ENCODE measurements at places on chromosomes 5 and 9. TPM values are rescaled to one million over a fixed set of nuclear protein-coding genes. Genes with fewer than 3 reads are reported as not detected.

GRCh38 chr5:132019857-132020555 lies 8.5 kb upstream of the ACSL6 start:
- peaks cover 8% of the 10 kb centered on the region for H3K4me1 ChIP-seq
- no peaks in the 10 kb centered on the region for H3K27me3 ChIP-seq
- no peak overlapping the region for H3K27ac ChIP-seq
- no peak overlapping the region for H3K4me3 ChIP-seq

The COL23A1 gene
- 15.0 TPM for total RNA-seq

DNA sequence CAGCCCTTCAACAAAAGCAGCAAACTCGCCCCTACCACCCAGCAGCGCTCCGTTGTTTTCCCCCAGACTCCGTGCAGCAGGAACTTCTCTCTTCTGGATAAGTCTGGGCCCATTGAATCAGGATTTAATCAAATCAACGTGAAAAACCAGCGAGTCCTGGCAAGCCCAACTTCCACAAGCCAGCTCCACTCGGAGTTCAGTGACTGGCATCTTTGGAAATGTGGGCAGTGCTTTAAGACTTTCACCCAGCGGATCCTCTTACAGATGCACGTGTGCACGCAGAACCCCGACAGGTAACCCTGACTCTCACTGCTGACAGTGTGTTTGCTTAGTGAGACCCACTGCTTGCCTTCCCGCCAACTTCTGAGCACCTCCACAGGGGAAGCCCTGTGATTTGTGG lies 81.8 kb downstream of the PRDM6 start:
- H3K4me1 ChIP-seq: peaks cover 35% of the 10 kb centered on the region
- no peaks in the 10 kb centered on the region for H3K36me3 ChIP-seq
- no peak overlapping the region for H3K27ac ChIP-seq
- no peak for DNase-seq

- no peak for DNase-seq
- no peaks in the 10 kb centered on the region for H3K4me1 ChIP-seq
- H3K36me3 ChIP-seq: peaks cover 20% of the 10 kb centered on the region
- H3K4me3 ChIP-seq: no peak overlapping the region
- H3K27me3 ChIP-seq: peaks cover 7% of the 10 kb centered on the region
Observed at GRCh38 chr5:114822863-114823262, 346.8 kb downstream of the TRIM36 start.

- no peak overlapping the region for H3K4me3 ChIP-seq
- H3K4me1 ChIP-seq: peaks cover 58% of the 10 kb centered on the region
- no peak overlapping the region for H3K27ac ChIP-seq
- DNase-seq: no peak
Observed at GRCh38 chr5:74624931-74625505, 15.5 kb downstream of the ENC1 start.

DNA sequence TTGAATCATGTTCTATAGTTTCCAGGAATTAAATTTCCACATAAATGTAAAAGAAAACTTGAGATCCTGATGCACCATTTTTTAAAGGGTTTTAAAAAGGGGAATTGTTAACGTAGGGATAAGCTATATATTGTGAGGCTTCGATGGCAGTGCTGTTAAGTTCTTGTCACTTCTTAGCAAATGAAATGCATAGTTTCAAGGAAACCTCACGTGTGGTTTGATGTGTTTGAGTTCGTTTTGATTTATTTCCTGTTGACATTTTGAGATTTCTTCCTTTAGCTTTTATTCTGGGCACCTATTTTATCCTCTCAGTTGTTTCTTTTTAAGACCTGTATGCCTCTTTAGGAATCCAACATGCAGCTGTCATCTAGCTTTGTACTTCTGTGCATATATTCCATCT lies 301.0 kb downstream of the DOCK8 start:
- H3K27me3 ChIP-seq: no peaks in the 10 kb centered on the region
- no peak overlapping the region for H3K4me3 ChIP-seq
- H3K27ac ChIP-seq: no peak overlapping the region
- DNase-seq: no peak
- H3K36me3 ChIP-seq: peaks cover 10% of the 10 kb centered on the region

The ZNF483 gene
- total RNA-seq: 65.9 TPM

GRCh38 chr5:75510417-75510835 lies 1.0 kb downstream of the CERT1 start:
- no peak for DNase-seq
- H3K27me3 ChIP-seq: no peaks in the 10 kb centered on the region
- peak overlapping the region; percentile 31 for H3K27ac ChIP-seq
- H3K4me1 ChIP-seq: peaks cover 19% of the 10 kb centered on the region
- peak overlapping the region; percentile 93 for H3K4me3 ChIP-seq

Measured in WTC11 (cell line).